ENCODE measurements at places on chromosomes 2 and 18.
A peak's percentile ranks its signal among the peaks of the same experiment; 100 is the strongest.

DNA sequence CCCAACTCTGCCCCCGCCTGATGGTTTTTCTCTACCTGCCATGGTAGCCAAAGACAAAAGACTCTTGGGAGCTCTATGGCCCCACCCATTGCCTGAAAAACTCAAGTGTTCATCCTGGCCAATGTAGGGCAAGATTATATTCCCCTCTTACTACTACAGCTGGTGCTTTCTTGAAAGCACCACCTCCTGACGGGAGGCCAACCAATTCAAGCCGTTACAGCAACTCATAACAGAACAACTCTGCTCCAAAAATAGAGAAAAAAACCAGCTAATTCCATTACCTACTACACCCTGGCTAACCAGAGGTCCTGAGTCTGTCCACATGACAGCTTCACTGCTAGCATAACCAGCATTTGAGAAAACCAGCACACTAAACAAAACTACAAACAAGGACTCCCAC lies 127.5 kb upstream of the GAREM1 start:
- DNase-seq: no peak

- no peak for DNase-seq
These were observed 3.9 kb upstream of the DCTN1 start for GRCh38 chr2:74384051-74384450.

- no peak for DNase-seq
These were observed 55.3 kb upstream of the LAPTM4A start for GRCh38 chr2:20106746-20107145.

GRCh38 chr2:132901661-132902060 lies 231.7 kb upstream of the LYPD1 start:
- no peak for DNase-seq

GRCh38 chr2:226838722-226839121 lies 2.9 kb downstream of the RHBDD1 start:
- no peak for DNase-seq

- DNase-seq: no peak
These were observed 204.2 kb downstream of the BABAM2 start for GRCh38 chr2:28094739-28095138.

GRCh38 chr2:19355416-19355821 lies 3.0 kb downstream of the OSR1 start:
- no peak for DNase-seq

GRCh38 chr2:138496096-138496651 lies 5.4 kb upstream of the SPOPL start:
- no peak for DNase-seq

- no peak for DNase-seq
These were observed 49.9 kb downstream of the ITGB1BP1 start for GRCh38 chr2:9373476-9373875.

GRCh38 chr2:111624411-111625156 lies 259.4 kb downstream of the ANAPC1 start:
- no peak for DNase-seq

DNA sequence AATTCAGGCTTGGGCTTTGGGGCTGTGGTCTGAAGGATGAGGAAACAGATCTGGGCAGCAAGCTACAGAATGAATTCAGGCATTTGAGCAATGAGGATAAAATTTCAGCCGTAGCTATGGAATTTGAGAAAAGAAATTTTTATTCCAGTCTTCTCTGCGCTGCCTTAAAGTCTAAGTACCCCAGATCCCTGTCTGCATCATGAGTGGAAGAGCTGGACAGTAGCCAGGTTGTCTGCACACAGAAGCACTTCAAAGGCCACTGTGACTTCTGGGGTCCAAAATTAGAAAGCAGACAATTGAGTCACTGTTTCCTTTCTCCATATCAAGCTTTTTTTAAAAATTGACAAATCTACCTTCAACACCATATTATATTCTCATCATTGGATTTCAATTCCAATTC lies 787.6 kb upstream of the GCFC2 start:
- DNase-seq: no peak

- no peak for DNase-seq
These were observed 2.9 kb downstream of the RBM44 start for GRCh38 chr2:237801466-237801865.

DNA sequence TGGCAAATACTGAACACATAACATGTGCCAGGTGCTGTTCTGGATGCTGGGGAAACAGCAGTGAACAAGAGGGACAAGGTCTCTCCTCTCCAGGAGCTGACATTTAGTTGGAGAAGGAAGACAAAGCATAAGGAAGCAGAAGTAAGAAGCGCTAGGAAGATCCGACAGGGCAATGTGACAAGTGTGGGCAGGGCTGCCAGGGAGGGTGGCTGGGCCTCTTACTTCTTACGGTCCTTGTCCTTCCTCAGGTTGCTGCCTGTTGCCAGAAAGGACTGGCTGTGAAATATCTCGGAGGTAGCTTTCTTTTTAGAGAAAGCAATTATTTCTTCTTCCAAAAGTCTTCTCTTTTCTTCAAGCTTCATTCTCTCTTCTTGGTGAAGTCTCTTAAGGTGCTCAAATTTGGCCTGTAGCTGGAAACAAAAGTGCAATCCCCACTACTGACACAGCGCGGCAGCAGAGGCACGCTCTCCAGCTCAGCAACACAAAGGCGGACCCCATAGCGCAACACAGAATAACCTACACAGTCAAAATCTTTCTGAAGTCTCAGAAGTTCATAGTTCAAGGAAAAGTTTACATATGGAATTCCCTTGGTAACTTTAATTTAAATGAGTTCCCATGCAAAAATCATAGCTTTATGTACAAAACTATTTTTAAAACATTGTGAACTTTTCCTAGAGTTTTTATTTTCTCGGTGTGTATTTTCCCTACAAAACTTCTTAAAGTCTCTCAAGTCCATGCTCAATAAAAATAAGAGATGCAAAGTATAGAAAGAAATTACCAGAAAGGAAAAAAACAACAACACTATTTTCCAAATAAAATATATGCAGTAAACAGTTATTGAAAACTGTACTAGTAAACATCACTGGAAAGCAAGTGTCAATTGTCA lies 67.7 kb downstream of the SEPTIN10 start:
- DNase-seq: peak; percentile 13

DNA sequence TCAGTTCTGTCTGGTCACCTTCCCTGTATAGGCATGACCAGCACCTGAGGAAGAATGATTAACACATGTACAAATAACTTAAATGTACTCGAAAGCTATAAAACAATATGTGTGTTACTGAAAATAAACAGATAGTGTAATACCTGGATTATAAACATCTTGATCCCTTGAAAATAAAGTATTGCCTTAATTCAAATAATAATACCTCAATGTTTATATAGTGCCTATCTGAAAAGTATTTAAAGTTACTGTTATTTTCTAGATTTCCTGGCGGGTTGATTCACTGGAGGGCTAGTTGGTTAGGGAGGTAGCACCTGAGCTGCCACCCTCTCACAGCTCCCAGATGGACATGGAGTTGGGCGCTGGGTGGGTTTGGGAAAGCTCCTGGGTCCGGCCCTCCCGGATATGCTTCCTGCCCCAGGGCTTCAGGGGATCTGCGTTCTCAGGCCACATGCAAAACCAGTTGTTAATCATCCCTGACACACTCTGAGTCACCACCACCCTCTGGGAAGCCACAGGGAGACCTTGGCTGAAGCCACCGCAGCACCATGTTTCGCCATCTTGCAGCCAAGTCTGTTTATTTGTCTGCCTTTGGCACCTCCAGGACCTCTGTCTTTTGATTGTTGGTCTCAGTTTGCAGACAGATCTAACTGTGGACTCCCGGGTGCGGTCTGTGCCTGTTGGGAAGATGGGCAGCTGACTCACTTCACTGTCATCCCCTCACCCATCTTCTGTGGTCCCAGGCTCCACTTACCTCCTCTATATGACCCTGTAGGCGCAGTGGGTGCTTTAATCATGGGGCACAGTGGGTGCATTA lies 35.3 kb downstream of the RAB31 start:
- no peak for DNase-seq

DNA sequence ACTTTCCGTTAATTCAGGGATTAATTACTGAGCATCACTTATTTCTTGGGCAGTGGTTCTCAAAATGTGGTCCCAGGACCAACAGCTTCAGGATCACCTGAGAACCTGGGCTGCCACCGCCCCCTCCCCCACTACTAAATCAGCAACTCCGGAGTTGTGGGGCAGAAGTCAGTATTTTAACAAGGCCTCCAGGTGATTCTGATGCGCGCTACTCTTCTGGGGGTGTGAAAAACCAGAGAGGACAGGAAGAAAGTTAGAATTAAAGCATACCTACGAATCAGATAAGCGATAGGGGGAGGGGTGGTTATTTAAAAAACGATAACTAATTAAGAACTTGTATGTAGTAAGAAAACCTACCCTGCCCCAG lies 319 bp downstream of the ZSCAN30 start:
- no peak for DNase-seq

GRCh38 chr2:159998961-159999360 lies 63.5 kb downstream of the PLA2R1 start:
- no peak for DNase-seq

DNA sequence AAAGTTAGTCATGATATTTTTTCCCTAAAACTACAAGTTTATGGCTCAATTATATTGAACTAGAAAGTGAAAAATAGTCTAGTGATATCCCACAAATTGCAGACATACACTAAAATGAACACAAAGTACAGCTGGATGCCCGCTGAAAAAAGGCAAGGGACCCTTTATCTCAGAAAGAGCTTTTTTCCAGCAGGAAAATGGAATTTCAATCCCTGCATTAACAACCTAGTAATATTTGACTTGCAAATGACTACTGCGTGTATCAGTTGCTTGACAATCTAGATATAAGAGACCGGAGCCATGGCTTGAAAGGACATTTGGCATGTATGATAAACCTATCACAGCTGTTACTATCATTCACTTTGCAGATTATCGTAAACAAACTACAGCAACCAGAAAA lies 49.1 kb downstream of the LRPPRC start:
- no peak for DNase-seq

- no peak for DNase-seq
These were observed 4.9 kb downstream of the TANC1 start for GRCh38 chr2:158973116-158973956.

DNA sequence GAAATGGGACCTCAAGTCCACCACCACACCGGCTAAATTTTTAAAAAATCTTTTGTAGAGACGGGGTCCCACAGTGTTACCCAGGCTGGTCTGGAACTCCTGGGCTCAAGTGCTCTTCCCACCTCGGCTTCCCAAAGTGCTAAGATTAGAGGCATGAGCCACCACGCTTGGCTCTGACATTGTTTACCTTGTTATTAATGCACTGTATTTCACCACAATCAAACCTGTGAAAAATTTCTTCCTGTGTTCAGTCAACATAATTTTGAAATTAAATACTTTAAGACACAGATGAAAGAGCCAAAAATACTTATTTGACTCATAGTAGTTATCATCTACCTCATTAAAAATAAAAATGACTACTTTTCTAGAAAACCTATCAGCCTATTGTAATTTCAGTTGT lies 16.0 kb upstream of the FAM124B start:
- DNase-seq: no peak

DNA sequence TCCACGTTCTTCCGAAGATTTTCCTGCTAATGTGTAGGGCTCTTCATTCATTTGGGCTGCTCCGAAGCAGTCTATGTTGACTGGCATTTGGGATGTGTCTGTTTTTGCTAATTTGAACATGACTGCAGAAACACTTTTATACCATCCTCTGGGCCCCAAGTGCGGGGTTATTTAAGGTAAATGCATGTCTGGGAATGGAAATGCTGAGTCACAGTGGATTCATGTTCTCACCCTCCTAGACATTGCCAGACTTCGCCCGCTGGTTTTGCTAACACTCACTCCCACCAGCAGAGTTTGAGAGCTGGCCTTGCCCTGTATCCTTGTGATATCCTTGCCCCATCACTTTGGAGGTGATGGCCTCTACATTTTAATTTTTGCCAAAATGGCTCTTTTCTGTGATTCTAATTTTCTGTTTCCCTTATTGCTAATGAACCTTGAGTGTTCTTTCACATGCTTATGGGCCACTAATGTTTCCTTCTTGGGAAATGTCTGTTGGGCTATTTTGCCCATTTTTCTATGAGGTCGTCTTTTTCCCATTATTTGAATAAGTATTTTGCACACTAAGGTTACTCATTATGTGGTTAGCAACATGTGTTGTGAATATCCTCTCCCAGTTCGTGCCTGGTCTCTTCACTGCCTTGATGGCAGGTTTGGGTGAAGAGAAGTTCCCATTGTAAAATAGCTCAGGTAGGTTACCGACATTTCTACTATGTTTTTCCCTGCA lies 204.1 kb downstream of the GLI2 start:
- DNase-seq: no peak

GRCh38 chr2:153787612-153788011 lies 84.1 kb upstream of the GALNT13 start:
- DNase-seq: no peak

- DNase-seq: no peak
These were observed 28.6 kb upstream of the FAM136A start for GRCh38 chr2:70330476-70330875.

Data from stimulated activated CD8-positive, alpha-beta memory T cell treated with anti-CD3 and anti-CD28 coated beads, Interleukin-7, amount 100 ng/mL, for 1 hour (primary cell).